Activated CD4-positive, alpha-beta T cell treated with anti-CD3 and anti-CD28 coated beads, Interleukin-2, amount 50 U/mL, for 24 hours (primary cell): ENCODE measurements at places on chromosomes 2 and 18.

- peak; percentile 75 for DNase-seq
Observed at GRCh38 chr18:10525697-10526560, at the start of gene NAPG. Gene NAPG, plus strand, starts transcription at chr18:10526027. Its CDS starts 76 bp downstream, at chr18:10526103.

- DNase-seq: no peak
Observed at GRCh38 chr2:173148520-173148919, 72.9 kb downstream of the MAP3K20 start.

- DNase-seq: no peak
Observed at GRCh38 chr2:171813126-171813525, 80.9 kb downstream of the SLC25A12 start.

DNA sequence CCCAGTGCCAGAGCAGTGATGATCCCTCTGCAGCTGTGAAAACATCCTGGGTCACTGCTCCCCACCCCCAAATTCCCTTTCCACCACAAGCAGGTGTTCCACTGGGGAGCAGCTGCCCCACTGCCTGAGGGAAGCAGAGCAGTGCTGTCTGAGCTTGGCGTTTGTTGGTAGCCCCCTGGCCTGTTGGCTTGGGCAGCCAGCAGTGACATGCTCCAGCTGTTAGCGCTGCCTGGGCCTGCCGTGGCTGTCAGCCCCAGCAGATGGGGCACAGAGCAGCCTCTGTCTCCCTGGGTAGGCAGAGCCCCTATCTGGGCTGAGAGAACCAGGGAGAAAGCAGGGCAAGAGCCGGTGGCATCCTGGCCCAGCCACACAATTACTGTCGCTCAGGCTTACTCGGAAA lies 247.7 kb downstream of the GLI2 start:
- DNase-seq: no peak

- DNase-seq: no peak
Observed at GRCh38 chr2:41716497-41716896, 331.3 kb upstream of the PKDCC start.

- DNase-seq: no peak
Observed at GRCh38 chr2:26537069-26537825, 59.3 kb upstream of the OTOF start.

DNA sequence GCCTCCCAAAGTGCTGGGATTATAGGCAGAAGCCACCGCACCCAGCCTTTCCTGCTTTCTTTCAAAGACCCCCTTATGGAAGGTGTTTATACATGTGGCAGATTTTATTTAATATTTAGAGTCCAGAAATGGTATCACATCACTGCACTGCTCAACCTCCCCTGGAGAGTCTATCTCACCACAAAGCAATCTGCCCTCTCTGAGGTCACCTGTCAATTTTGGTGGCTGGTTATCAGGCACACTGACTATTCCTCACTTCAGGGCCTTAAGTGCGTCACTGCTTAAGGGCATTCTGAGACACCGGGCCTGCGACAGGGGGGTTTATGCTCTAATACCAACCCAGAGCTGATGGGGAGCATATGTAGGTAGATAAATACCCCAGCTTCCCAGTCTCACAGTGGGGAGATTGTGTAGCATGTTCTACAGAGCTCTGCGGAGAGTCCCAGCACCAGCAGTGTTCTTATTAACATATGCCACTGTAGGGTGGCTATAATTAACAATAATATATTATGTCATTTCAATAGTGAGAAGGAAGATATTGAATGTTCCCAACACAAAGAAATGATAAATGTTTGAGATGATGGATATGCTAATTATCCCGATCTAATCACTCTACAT lies 42.7 kb upstream of the ZDBF2 start:
- no peak for DNase-seq

GRCh38 chr18:27956001-27956640 lies 220.8 kb downstream of the CDH2 start:
- no peak for DNase-seq

- DNase-seq: no peak
Observed at GRCh38 chr2:86044045-86044444, 61.6 kb downstream of the POLR1A start.

DNA sequence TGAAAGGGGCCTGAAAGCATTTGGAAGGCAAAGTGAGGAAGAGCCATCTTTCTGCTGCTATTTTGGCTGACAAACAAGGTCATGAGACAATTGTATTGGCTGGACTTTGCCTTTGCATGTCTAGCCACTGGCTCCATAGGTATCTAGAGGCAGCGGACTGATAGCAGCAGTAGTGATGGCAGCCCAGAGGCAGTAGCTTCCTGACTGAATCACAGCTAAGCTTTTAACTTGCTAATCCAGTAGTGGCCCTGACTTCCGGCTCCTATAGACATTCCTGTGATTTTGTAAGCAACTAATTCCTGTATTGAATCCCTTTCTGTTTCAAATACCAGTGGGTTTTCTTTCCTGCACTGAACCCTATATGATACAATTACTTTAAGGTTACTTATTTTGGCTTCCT lies 69.8 kb upstream of the PDE1A start:
- no peak for DNase-seq

DNA sequence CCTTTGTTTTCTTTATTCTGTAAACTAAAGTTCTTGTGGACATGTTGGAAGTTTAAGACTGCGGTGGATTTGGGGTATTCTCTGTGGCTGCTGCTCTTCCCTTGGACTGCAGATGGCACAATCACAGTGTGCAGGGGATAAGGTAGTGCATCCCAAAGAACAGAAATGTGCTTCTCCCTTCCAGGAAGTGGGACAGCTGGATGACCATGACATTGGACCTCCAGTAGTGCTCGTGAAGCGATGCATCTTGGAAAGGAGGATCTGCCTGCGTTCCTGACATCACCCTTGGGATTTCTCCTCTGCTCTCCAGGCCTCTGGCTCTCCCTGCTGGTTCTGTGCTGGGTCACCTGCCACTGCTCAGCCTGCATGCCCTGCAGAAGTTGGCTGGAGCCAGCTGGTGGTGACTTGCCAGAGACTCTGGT lies 109.9 kb downstream of the SLC4A3 start:
- no peak for DNase-seq
